ACHN (cell line): ENCODE measurements at places on chromosomes 12 and 14.

GRCh38 chr14:22448035-22448904 is 140.8 kb downstream of the DAD1 start:
- DNase-seq, result no peak

- no peak for DNase-seq
Measured at GRCh38 chr14:99514552-99515300, 33.5 kb downstream of the CCNK start.

GRCh38 chr12:75684678-75685616 is 173.5 kb upstream of the KRR1 start:
- DNase-seq, result no peak

DNA sequence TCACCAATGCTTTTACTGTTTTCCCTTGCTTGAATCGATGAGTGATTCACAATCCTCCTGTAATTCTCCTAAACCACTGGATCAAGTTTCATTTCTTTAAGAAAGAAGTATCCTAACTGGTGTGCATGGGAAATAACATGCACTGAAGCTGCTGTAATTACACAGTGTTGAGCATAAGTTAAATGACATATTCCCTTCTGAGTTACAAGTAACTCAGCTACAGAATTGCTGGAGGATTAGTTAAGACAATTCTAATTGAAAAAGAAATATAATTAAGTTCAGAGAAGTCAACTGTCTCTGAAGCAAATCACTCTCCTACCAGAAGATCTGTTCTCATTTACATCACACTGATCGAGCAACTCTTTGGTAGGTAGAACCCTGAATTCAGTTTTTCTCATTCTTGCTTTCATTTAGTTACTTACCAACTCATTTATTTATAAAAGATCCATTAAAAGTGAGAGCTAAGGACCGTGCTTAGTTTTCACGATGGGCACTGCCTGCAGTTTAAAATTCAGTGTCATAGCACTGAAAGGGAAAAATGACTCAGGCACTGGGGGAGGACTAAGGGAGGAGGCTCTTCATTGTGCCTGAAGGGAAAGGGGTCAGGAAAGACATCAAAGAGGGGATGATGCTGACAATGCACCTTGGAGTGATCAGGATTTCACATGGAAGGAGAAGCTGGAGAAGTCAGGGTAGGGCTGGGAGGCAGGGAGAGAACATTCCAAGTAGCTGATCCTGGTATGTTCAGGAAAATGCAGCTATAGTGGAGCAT is 327.2 kb downstream of the EMP1 start:
- DNase-seq, result no peak

GRCh38 chr12:38880288-38880687 is 25.1 kb downstream of the CPNE8 start:
- DNase-seq, result peak; percentile 40

- DNase-seq, result no peak
Measured at GRCh38 chr12:72828662-72829324, 556.6 kb downstream of the TRHDE start.

DNA sequence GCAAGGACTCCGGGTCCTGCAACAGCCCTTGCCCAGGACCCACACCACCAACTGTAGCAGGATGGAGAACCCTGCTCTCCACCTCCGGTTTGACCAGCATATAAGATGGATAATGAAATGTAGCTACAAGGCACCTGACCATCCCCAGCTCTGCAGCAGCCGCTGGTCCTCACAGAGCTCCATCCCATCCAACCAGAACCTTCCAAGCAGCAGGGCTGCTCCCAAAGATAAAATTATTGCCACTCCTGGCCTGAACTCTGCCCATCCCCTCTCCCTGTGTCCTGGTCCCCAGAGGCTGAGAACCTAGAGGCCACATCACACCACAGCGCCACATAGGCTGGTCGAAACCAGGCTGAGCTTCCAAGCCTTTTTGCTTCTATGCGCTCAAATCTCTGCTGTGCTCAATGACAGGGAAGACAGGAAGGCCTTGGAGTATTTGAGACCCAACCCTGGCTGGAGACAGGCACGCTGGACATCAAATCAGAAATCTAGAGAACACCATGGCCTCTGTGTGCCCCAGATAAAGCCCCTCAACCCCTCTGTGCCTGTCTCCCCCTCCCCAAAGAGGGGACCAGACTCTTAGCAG is 4.2 kb downstream of the CDK2AP1 start:
- DNase-seq, result no peak

DNA sequence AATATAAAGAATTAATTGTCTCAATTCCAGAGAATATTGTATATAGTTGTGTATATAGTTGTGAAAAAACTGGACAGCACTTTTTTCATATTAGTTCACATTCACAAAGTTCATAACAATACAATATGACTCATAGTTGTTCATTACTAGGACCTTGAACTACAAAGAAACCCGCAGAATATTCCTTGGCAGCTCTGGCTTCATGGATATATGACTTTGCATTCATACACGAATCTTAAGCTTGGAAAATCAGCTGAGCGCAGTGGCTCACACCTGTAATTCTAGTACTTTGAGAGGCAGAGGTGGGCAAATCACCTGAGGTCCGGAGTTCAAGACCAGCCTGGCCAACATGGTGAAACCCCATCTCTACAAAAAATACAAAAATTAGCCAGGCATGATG is 38.1 kb upstream of the PCED1B start:
- DNase-seq, result no peak

- DNase-seq, result no peak
Measured at GRCh38 chr14:97187916-97188315, 390.7 kb downstream of the VRK1 start.

- no peak for DNase-seq
Measured at GRCh38 chr14:72350215-72350614, 418.0 kb downstream of the RGS6 start.

GRCh38 chr12:108753976-108754375 is 22.7 kb upstream of the CORO1C start:
- no peak for DNase-seq

DNA sequence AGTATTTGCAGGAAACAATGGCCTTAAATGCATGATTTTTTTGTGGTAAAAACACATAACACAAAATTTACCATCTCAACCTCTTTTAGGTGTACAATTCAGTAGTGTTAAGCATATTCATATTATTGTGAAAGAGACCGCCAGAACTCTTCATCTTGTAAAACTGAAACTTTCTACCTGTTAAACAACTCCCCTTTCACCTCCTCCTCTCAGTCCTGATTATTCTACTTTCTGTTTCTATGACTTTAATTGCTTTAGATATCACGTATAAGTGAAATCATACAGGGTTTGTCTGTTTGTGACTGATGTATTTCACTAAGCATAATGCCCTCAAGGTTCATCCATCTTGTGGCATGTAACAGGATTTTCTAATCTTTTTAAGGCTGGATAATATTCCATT is 353.4 kb downstream of the ADAMTS20 start:
- no peak for DNase-seq

GRCh38 chr12:52918784-52919183 is 13.9 kb upstream of the KRT8 start:
- DNase-seq, result no peak

DNA sequence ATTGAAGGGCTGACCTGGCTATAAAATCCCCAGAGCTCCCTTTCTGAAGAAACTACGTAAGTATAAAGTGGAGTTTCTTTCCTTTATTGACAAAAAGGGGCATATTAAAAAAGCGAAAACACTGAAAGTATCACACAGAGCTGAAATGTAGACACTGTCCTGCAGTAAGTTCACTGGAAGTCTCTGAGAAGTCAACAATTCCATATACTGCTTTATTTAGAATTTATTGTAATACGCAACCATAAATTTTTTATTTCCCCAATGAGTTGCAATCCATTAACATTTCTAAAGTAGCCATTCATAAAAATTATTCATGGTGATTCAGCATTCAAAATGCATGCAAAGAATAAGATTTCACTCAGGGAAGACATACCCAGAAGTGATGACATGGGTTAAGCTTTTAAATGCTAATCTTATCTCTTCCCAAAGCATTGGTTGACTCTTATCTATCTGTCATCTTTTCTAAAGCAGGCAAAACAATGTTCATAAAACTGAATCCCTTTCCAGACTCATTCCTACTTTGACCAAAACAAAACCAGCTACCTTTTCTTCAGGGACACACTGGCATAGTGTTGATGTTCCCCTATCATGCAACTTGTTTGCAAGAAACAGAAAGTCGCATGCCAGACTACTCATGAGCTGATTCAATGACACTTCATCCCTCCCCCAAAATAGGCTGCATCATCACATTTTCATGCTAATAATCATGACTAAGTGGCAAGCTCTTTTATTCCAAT is 17.3 kb downstream of the KITLG start:
- no peak for DNase-seq

- DNase-seq, result peak; percentile 41
Measured at GRCh38 chr12:48454667-48455066, 17.7 kb upstream of the ANP32D start.

DNA sequence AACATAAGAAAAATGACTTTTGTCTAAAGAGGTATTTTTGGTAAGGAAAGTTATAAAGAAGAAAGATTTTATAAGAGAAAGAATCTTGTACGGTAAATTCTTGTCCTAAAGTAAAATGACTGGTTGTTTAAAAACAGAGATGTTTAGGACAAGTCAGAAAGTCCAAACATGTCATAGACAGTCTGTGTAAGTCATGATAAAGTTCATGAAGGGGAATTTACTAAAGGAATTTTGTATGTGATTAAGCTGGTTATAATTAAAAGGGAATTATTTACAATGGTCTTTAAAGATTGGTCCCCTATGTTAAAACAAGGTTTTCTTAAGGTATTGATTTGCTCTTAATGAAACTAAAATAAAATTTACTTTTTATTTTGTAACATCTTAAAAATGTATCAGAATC is 269.4 kb upstream of the CCDC196 start:
- no peak for DNase-seq

DNA sequence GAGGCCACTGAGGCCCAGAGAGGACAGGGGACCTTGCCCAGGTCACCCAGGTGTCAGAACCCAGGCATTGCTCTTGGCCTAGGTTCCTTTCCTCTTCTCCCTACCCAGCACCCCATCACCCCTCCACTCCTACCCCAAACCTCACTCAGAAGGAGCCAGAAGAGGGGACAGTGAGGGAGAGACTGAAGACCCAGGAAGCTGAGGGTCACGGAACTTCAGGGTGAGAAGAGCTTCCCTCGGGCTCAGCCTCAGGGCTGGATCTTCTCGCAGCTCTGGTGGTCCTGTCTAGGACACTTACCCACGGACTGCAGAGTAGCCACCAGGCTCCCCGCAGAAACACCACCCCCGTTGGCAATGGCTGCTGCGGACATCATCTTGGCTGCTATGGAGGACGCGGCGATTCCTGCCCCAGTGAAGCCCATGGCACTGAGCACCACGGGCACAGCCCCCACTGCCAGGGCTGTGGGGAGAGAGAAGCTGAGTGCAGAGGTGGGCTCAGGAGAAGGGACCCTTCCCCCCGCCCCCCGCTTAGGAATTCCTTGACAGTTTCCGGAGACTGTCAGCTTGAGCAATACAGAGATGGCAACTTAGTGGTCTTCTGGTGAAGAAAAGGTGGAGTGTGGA is 1.1 kb downstream of the IFI27L2 start:
- DNase-seq, result no peak

DNA sequence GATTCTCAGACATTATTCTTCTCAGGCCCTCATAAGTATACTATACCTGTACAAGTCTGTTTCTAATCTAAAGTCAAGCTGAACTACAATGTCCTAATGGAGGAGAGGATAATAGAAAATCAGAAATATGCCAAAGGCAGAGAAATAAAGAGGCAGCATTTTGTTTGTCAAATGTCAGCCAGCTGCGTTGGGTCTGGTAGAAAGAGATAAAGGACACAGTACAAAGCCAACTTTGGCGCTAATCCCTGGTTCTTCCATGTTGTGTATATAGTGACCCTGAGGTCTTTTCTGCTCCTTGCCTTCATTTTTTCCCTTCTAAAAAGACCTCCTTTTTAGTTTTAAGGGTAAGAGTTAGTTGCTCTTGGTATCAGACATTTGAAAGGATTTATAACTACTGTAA is 103.1 kb downstream of the PRICKLE1 start:
- no peak for DNase-seq

- no peak for DNase-seq
Measured at GRCh38 chr12:89951050-89951693, 242.5 kb upstream of the ATP2B1 start.

- no peak for DNase-seq
Measured at GRCh38 chr12:108766294-108766693, 35.0 kb upstream of the CORO1C start.

- peak; percentile 45 for DNase-seq
Measured at GRCh38 chr14:60722357-60723115, 1.6 kb downstream of the SIX4 start.

- no peak for DNase-seq
Measured at GRCh38 chr12:106140223-106140986, 1.7 kb upstream of the NUAK1 start.

- DNase-seq, result no peak
Measured at GRCh38 chr14:76348898-76349297, 27.0 kb upstream of the ESRRB start.

DNA sequence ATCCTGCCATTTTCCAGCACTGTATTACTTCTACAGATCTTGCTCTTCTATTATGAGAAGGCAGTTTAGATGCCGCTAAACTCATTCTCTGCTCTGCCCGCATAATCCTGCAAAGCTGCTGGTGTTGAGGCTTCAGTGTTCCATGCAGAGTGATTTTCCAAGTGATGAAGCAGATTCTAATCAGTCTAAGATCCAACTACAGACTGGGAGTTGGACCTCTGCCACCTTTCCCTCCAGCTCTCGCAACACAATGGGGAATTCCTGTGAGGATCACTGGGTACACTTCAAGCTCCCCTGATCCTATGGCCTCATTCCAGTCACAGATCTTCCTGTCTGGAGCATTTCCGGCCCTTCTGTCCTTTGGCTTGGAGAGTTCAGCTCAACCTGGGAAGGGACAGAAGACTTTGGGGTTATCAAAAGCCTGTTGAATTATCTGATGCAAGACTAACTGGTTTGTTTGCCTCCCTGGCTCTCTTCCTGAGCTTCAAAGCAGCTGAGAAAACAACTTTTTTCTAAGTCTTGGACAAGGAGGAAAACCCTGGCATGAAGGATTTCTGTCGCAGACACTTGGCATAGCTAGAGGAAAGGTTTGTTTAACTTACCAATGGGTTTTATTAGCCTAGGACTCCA is 333.9 kb downstream of the ZFP36L1 start:
- DNase-seq, result peak; percentile 93

DNA sequence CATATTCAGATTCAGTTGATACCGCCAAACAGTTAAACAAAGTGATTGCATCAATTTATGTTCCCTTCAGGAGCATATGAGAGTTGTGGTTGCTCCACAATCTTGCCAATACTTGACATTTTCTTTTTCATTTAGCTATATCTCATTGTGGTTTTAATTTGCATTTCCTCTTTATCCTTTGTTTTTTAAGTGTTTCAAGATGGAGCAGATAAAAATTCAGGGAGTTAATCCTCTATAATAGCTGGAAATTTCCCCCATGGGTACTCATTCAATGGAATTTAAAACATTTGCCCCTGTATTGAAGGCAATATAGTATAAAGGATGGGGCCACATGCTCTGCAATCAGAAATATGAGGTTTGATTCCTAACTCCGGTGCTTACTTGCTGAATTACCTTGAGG is 1.1 kb upstream of the EXD2 start:
- no peak for DNase-seq

DNA sequence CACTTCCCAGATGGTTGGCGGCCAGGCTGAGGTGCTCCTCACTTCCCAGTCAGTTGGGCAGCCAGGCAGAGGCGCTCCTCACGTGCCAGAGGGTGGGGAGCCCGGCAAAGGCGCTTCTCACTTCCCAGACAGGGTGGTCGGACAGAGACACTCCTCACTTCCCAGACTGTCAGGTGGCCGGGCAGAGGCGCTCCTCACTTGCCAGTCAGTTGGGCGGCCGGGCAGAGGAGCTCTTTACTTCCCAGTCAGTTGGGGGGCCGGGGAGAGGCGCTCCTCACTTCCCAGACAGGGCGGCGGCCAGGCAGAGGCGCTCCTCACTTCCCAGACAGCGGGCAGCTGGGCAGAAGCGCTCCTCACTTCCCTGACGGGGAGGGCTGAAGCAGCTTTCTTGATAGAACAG is 143.0 kb upstream of the ARID2 start:
- no peak for DNase-seq
